ENCODE measurements at places on chromosomes 5 and 9. TPM values are rescaled to one million over a fixed set of nuclear protein-coding genes. Genes with fewer than 3 reads are reported as not detected.

DNA sequence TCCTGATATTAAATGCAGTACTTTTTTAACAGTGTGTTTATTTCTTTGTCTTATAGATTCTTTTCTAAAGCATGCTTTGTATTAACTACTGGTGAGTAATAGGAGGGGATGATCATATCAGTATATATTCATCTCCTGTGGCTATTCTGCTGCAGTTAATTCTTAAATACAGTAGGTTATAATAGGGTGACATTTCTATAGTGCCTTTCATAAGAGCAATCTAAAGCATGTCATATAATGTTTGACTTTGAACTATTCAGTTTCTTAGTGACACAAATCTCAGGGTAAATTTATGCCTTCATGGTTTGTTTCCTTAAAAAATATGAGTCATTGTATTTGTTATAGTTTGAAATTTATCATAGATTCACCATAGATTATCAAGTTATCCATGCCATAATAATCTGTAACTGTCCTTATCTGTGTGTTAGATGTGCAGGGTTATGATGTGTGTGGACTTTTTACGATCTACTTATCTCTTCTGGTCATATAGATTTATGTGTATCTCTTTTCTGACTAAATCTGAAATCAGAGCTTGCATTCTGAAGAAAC is 1019.5 kb downstream of the NR2F1-AS1 start:
- DNase-seq: no peak

GRCh38 chr5:96963267-96963666 is 27.4 kb downstream of the LNPEP start:
- no peak for DNase-seq

DNA sequence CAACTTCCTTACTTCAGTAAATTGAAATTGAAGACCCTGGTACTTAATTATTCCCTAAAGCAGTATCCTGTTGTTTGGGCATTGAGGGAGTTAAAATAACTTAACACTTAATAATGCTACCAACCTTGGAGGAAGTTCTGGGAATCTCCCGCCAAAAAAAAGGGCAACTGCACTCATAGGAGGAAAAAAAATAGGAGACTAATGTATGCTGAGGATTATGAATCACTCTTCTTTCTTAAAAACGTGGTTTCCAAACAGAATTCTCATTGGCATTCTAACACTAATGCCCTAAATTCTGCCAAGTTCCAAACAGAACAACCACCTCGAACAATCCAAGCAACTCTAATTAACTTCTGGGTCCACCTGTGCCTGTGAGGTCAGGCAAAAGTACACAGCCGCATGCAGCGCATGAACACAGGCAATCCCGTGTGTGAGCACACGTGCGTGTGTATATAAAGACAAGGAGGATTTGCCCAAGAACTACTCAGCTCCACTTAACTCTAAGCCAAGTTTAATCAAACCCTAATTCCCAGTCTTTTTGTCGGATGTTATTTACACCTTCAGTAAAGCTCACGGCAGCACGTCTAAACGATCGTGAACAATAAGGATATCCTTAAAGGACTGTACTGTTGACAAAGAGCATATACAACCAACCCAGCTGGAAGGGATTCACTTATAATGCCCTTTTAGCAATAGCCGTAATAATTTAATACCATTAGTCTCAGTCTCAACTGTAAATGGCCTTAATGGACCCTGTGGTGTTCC is 78.4 kb downstream of the EBF1 start:
- DNase-seq: no peak

ORM2 gene
- total RNA-seq: not detected

DNA sequence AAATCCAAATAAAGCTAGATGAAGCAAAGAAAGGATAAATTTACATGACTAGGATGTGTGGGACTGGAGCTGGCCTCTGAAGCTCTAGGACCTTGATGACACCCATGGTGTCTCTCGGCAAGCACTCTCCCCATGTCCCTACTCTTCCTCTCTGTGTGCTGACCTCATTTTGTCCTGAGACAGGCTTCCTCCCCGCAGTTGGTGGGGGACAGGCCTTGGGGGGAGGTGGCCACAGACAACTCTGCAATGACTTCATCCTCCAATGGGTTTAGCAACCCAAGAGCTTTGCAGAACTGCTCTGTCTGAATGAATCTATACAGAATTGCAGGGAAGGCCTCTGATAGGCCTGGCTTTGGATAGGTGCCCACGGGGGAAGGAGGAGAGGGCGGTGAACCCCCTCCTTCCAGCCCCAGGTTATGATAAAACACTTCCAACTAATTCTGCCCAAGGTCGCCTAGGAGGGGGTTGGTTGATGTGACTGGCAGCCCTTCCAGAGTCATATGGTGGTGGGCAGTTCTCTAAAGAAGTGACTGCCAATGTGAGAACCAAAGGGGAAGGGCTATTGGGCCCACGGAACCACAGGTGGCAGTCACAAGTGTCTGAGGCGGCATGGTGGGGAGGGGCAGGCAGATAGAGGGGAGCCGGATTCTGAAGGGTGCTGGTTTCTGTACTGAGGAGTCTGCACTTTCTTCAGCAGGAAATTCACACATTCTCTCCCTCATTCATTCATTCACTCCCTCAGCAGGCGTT is 6.0 kb downstream of the SLC6A7 start:
- DNase-seq: no peak

SLC6A19 gene
- not detected for total RNA-seq

MARCOL gene
- total RNA-seq: not detected

DNA sequence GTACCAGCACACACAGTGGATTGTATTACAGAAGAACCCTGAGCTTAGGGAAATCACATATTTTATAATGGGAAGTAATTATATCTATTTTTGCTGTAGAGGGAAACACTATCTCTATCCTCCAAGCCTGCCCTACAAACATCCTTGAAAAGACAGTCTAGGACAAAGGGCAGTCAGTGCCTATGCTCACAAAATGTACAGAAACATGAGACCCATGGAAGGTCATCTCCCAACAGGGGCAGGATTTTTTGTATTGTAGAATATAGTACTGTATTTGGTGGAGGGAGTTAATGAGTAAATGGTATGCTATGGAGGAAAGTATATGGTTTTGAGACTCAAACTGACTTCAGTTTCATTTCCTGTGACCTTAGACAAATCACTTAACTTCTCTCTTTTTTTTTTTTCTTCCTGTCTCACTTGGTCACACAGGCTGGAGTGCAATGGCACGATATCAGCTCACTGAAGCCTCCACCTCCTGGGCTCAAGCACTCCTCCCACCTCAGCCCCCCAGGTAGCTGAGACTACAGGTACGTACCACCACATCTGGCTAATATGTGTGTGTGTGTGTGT is 5.8 kb upstream of the RAB14 start:
- DNase-seq: no peak

- peak; percentile 44 for DNase-seq
Measured at GRCh38 chr5:960551-960950, 48.1 kb upstream of the NKD2 start.

- DNase-seq: no peak
Measured at GRCh38 chr5:10490927-10491672, 49.4 kb downstream of the ROPN1L start.

DNA sequence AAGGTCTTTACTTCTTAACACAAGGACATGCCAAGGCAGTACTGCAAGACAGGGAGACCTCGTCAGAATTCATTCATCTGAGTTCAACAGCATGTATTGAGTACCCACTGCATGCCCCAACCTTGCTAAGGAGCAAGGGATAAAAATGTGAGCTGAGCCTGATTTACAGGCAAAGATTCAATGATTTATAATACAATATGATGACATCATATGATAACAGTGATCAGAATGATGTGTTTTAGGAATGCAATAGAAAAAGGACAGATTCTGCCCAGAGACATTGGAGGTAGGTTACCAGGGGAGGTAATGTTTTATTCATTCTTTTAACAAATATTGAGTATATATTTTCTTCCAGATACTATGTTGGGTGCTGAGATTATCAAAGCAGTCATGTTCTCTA is 406.6 kb downstream of the ARHGEF28 start:
- DNase-seq: no peak

FOXD4 gene
- not detected for total RNA-seq
